ENCODE measurements at places on chromosomes 13 and 19.

DNA sequence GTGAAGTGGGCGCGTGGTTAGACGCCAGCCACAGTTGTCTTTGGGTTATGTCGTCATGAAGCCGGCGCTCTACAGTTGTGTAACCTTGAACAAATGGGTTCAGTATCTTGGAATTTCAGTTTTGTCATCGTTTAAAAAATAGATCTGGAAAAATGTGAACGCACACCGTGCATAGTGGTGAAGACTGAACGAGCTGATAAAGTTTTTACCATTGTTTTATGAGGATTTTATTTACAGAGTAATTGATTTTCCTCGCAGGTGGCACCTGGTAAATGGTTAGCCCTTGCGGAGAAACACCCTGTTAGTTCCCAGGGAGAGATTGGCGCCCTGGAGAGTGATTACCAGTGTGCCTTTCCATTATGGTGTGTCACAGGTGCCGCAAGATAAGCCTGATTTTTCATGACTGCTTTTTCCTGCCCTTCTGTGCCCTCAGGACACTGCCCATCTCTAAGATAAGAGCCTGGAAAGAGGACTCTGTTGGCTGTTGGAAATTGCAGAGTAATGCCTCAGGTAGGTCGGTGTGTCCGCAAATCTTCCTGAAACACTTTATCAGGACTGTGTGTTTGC is 577 bp downstream of the ZNF181 start:
- DNase-seq, result no peak

DNA sequence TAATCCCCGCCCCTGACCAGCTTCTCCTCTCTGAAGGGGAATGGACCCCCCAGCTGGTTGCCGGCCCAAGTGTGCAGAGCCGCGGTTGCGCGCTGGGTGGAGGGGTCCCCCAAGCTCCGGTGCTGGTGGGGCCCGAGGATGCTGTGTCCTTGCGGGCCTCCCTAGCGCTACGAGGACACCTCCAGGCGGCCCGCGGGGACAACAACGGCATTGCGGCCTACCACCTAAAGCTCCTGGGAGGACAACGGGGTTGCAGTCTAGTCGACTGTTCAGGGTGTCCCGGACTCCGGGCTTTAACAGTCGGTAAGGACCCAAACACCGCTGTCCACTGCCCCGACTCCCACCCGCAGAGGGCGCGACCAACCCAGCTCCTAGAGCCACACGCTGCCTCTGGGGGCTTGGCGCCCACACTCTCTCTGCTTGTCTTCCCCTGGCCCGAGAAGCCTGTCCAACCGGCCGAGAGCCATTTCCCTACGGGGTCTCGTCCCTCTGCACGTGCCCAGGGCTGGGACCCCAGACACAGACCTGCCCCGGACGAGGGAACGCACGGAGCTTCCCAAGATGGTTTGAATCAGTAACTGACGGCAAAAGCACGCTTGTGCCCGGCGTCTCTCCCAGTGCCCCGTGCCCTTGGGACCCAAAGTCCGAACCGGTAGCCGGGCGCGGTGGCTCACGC is 927 bp upstream of the SDHAF1 start:
- DNase-seq, result no peak

- DNase-seq, result no peak
These were observed 10.6 kb downstream of the EVI5L start for GRCh38 chr19:7840629-7841028.

DNA sequence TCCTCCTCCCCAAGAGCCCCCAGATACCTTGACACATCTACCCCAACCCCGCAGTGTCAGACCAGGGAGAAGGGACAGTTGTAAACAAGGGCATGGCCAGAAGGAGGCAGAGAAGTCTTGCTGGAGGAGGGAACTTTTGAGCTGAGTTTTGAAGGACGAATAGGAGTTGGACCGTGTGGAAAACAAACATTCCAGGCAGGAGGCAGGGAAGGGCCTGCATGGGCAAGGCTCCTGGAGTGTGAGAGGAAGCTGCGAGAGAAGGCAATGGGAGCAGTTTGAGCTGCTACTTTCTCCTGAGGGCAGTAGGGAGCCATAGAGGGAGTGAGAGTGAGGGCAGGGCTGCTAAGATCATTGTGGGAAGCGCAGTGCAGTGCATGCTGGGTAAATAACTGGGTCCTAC is 23.3 kb downstream of the IL12RB1 start:
- DNase-seq, result no peak

GRCh38 chr13:26719356-26719945 is 41.1 kb downstream of the GPR12 start:
- no peak for DNase-seq

DNA sequence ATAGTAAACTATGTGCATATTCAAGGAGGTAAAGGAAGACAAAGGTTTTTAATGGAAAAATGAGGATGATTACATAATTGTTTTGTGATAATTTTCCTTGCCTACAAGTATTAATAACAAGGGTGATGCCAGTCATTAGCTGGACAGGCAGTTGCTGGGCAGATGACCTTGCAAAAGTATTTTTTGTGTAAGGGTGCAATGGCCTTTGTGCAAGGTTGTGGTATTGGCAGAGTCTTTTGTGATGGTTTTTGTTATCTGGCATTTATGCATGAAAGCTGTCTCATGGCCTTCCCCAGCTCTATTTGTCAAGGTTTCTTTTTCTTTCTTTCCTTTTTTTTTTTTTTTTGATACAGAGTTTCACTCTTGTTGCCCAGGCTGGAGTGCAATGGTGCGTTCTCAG is 4.3 kb upstream of the COMMD6 start:
- DNase-seq, result no peak

GRCh38 chr19:5205937-5206750 is 134.5 kb downstream of the PTPRS start:
- DNase-seq, result no peak

DNA sequence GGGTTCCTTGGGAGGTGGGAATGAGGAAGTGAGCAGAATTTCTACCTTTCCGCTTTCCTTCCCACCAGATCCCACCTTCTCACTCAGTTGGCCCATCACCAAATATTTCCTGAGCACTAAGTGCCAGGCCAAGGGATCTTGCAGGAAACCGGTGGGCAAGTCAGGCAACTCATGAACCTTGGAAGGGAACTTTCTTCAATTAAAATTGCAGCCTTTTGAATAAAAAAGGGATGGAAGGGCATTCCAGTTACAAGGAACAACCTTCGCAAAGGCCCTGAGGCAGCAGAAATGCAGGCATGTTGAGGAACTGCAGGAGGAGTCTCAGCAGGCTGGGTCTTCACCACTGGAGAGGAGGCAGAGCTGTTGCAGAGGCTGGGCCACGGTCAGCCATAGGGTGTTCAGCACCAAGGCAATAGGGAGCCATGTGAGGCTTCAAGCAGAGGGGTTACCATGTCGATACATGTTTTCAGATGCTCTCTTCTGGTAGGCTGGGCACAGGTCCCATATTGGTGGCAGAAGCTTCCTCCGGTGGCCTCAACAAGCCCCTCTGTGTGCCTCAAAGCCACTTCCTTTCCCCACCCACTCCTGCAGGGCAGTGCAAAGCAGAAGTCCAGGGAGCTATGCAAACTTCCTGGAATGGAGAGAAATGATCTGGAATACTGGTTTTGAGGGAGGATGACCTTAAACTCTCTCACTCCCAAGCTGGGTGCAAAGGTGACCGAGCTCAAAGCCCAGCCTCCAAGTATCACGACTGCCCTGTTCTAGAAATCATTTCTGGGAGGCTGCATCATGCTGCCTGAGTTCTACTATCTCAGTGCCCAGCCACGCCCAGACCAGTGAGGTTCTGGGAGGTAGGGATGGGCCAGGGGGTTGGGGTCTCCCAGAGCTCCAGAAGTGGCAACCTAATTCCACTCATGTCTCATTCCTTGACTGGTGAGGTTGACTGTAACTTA is at the start of gene FUT6:
FUT6 (minus strand) TSS at position 638 of the 953 bp plus-strand sequence. CDS start 7,135 bp downstream, outside the sequence.
- no peak for DNase-seq
